ENCODE measurements at places on chromosomes 3 and 15.

- no peak for DNase-seq
Measured at GRCh38 chr15:84840255-84840654, 23.1 kb downstream of the ALPK3 start.

DNA sequence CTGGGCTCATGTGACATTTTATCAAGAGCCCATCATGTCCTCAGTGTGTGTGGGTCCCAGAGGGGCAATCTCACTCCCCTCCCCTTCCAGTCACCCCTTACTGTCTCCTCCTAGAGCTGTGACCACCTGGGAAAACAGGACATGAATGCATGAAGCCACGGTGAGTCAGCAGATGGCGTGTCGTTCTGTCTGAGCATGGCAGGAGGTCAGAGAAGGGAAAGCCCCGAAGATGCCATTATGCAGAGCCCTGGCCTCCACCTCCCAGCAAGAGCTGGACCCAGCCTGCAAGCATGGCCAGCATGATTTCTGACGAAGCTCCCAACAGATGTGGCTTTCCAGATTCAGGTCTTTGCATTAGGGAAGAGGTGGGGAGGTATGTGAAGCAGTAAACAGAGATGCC is 118.5 kb downstream of the TLE3 start:
- DNase-seq: no peak

- no peak for DNase-seq
Measured at GRCh38 chr15:77002954-77003912, 8.3 kb downstream of the PSTPIP1 start.

DNA sequence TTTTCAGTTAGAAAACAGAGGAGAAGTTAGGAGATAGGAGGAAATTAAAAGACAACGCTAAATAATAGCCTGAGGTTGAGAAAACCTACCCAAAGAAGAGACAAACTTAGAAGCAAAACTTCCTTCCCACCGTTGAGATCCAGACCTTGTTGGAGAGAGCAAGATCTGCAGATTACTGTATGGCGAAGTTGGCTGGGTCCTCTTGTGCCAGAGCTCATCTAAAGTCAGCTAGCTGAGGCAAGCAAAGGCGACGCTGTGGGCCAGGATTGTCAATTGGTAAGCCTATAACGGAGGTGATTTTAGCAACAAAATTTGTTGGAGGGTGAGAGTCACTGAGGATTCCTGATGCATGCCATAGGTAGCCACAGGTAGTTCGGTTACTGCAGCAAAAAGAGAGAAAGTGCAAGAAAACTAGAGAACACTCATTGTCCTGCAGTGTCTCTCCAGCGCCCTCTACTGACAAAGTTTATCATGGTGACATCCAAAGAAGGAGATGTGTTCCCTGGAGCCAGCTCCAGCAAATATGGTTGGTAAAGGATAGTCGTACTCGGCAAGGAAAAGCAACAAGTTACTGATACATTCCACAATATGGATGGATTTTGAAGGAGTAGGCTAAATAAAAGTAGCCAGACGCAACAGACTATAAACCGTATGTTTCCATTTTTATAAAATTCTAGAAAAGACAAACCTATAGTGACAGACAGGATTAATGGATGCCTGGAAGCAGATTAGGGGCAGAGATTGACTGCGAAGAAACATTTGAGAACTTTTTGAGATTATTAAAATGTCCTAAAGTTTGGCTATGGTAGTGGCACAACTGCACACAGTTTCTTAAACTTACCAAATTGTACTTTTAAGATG is 9.8 kb upstream of the OR5K4 start:
- no peak for DNase-seq

- DNase-seq: no peak
Measured at GRCh38 chr15:52183562-52184173, 7.5 kb downstream of the GNB5 start.

GRCh38 chr3:46629551-46630517 is 17.5 kb downstream of the FAM240A start:
- DNase-seq: no peak

GRCh38 chr3:133424937-133425869 is 25.3 kb downstream of the BFSP2 start:
- DNase-seq: no peak

GRCh38 chr3:50179710-50180109 is 11.7 kb upstream of the GNAT1 start:
- no peak for DNase-seq

DNA sequence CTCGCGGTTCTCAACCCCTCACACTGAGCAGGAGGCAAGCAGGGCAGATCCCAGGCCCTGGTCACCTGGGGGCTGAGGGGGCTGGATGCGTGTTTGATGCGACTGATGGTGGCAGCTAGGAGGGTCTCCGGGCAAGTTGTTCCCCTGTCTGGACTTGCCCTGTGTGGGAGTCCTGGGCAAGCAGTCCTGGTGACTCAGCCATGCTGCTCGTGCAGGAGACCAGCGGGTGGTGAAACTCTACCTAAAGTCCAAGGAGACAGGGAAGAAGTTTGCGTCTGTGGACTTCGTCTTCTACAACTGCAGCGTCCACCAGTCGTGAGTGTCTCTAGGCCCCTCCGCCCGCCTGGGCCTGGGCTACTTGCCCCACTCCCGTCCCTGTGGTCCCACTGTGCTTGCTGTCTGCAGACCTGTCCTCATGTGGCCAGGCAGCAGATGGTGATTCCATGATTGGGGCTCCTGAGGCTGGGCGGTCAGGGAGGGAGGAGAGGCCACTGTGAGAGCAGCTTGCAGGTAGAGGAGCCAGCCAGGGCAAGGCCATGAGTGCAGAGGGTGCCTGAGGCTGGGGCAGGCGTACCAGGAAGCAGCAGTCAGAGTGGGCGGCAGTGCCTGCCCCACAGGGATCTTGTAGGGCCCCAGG is 23.1 kb downstream of the PLXNA1 start:
- DNase-seq: peak; percentile 86

GRCh38 chr3:149128821-149129220 is 617 bp upstream of the HPS3 start:
- no peak for DNase-seq

DNA sequence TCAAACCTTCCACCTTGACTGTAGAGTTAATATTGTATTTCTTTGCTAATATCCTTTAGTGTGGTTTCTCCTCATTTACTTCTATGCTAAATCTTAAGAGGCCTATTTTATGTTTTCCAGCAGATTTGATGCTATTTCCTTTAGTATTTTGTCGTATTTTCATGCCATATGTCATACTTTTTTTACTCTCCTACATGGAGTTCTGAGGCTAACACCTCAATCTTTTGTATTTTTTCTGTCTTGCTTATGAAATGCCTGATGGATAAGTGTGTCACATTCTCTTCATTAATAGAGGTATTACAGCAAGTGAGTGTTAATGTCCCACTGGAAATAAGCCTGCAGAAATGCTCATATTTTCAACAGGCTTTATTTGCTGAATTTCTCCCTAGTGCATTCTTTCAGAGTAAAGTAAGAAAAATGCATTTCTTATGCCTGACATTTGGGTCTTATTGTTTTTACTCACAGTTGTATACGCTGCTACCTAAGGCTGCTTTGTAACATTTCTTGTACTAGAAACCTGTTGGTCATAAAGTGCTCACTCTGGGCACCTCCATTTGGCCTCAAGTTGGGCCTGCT is 63.2 kb downstream of the DIPK2A start:
- DNase-seq: no peak

DNA sequence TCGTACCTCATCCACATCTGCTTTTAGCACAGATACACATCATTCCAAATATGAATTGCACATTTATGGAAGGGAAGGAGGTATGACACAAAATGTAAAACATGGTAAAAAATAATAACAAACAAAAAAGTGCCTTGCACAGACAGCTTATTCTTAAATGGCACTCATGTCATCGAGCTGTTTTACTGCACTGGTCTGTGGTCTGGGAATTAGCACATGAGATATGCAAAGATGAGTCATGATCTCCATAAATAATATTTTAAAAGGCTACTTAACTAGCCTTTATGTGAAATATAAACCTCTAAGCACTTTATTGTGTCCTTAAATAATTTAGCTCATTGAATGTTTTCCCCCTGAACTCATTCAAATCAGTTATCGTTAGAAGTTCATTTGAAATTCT is 142.2 kb upstream of the ZNF385D start:
- no peak for DNase-seq

DNA sequence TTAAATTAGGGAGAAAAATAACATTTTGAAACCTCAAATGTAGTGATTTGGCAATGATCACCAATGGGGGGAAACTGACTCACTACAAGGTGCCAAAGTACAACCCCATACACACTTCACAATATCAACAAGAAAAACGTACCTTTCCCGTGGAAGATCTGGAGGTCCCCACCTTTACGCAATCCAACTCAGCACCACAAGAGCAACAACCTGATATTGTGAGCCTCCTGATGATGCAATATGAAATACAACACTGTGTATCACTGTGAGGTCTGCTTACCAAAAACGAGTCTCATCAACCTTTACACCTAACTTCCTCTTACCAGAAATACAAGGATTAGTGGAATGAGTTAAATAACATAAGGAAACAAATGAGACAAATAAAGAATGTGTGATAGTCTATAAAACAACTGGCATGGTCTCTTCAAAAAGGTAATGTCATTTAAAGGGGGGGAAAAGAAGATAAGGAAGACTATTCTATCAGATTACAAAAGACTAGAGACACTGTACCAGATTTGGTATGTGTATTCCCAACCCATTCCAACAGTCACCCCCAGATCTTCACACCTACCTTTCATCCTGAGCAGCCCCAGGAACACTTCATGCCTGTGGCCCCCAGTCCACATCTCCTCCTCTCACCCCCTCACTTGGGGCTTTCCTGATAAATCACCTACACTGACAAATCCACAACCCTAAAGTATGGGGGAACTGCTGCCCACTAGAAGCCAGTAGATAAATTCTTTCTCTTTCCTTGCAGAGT is 27.7 kb downstream of the DLG1 start:
- DNase-seq: no peak

DNA sequence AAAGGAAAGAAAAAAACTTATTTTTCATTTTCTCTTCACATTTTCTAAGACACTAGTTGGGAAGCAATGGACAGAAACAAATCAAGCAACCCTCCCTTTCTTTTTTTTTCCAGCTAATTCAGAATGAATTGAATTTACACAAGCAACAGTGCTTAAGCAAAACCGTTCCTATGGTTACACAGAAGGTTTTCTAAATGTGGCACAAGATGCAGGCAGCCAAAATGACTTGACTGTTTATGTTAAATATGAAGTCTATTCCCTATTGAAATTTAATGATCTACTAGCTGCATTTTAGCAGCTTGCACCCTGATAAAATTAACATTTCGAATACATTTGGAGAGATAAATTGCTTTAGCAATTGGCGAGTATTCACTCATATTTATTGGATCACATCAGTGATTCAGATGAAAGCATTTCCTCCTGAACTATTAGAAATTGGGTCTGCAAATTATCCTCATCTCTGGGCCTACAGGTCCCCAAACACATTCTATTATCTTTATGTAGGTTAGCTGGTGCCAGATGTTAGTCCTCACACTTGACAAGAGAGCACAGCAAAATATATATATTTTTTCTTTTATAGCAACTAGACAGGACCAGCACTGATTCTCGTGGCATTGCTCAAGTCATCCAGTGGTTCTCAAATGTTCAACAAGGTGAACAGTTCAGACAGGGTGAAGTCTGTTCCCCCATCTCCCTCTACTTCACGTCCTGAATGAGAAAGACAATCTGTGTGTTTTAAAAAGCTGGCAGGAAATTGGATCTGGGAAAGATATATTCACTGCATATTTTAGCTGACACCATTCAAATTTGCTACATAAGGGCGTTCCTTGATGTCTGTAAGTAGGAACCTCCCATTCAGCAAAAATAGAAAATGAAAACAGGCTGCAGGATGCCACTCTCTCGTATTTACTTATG is 463.6 kb upstream of the KCNMB2 start:
- no peak for DNase-seq

- DNase-seq: no peak
Measured at GRCh38 chr15:47586653-47587224, 130.6 kb upstream of the SEMA6D start.

DNA sequence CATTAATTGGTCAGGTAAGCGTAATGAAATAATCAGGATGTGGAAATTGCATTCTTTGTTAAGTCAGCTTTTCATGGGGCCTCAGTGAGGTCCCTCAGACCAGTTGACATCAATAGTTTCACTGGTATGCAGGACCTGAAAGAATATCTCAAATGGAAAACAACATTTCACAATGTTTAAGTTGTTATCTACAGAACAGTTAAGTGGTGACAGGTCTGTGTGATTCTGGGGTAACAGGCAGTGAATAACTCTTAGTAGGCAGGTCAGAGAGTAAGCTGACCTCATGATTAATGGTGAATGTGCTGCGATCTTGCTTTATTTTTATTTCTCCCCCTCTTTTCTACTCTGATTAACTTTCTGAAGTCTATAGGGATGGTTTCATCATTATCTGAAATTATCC is 28.9 kb upstream of the ACP3 start:
- DNase-seq: no peak

DNA sequence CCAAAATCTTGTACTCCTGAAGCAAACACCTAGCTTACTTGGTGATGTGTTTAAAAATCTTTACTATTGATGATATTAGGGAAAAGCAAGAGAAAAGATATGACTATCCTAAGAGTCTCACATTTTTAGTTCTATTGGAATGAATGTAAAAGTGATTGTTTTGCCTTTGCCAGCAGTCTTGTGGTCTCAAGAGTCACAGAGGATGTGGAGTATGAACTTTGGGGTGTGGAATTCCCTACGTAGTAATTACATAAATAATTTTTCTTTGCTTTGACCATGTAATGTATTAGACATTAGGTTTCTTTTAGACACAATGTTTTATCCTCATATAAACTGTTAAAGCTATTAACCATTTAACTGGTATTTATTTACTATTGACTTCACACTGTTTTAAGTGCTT is 387.6 kb downstream of the NAALADL2 start:
- DNase-seq: no peak

GRCh38 chr3:14631687-14632441 is 19.7 kb upstream of the CCDC174 start:
- no peak for DNase-seq

- no peak for DNase-seq
Measured at GRCh38 chr3:43009547-43009946, 30.4 kb downstream of the GASK1A start.

GRCh38 chr3:153221748-153222162 is 59.7 kb downstream of the RAP2B start:
- peak; percentile 87 for DNase-seq

GRCh38 chr3:59831394-59831793 is 781.6 kb upstream of the CFAP20DC start:
- DNase-seq: no peak

GRCh38 chr15:66907826-66908743 is 157.3 kb upstream of the SMAD3 start:
- peak; percentile 57 for DNase-seq

DNA sequence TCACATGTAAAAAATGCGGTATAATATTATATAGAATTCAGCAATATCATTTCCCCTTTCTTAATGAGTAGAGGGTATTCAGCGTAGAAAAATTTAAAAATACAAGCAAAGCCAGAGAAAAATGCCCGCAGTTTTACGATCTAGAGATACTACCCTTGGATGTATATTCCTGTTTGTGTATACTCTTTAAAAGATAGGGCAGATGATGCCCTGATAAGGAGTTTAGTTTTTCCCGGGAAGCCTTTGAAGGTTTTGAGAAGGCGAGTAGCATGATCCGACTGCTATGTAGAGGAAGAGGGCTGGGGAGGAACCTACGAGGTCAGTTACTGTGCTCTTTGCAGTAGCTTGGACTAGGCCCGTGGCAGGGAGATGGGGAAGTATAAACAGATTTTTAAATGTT is 1.2 kb downstream of the YEATS2 start:
- DNase-seq: no peak
